ENCODE measurements at places on chromosomes 12 and 14. TPM values are rescaled to one million over a fixed set of nuclear protein-coding genes. Genes with fewer than 3 reads are reported as not detected.

AKAP3 gene
- 0.79 TPM for total RNA-seq

PROX2 gene
- not detected for total RNA-seq

KRT77 gene
- not detected for total RNA-seq

STX2 gene
- total RNA-seq = 34.5 TPM

TSPAN19 gene
- 0.07 TPM for total RNA-seq

DACT1 gene
- 0.40 TPM for total RNA-seq

MGST1 gene
- 32.8 TPM for total RNA-seq

CLEC9A gene
- not detected for total RNA-seq

MANSC1 gene
- 10.8 TPM for total RNA-seq

ZCCHC8 gene
- 17.2 TPM for total RNA-seq

GRCh38 chr12:53703756-53704155 is 23.5 kb downstream of the CALCOCO1 start:
- no peak for DNase-seq

DNA sequence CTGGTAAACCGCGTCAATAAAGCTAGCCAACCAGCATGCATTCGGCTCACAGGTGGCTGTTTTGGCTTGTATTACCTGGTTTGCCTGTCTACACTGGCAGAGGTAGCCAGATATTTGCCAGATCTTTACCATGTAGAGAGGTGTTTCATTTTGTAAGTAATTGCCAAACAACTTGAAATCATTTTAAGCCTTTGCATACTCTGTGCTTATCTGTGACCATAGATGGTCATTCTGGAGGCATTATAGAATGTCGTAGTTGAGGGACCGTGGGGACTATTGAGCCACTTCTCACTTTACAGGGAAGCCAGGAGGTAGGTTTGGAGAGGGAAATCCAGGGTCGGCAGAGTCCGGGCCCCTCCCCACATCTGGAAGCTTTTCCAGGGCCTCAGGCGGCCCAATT is 5.9 kb downstream of the ADGRD1 start:
- DNase-seq = no peak

- DNase-seq = no peak
Measured at GRCh38 chr12:18158774-18159557, 69.0 kb upstream of the RERGL start.

- DNase-seq = no peak
Measured at GRCh38 chr12:107586256-107586970, 99.2 kb upstream of the PWP1 start.

GRCh38 chr14:24701062-24701461 is 67.1 kb upstream of the GZMB start:
- no peak for DNase-seq

DNA sequence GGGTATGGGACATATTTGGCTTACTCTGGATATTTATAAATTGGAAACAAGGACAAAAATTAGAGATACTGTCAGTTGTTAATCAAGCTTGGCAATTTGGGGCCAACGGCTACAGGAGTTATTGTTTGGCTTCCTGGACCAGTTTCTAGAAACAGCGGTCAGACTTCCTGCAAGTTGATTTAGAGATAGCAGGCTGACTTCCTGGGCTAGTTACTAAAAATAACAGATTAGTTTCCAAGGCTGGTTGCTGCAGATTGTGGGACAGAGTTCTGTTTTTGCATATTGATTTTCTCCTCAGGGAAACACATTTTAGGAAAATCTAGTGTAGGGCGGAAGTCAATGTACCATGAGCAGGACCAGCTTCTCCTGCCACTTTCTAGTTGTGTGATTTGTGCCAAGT is 144.0 kb upstream of the TMPO start:
- DNase-seq = no peak

DNA sequence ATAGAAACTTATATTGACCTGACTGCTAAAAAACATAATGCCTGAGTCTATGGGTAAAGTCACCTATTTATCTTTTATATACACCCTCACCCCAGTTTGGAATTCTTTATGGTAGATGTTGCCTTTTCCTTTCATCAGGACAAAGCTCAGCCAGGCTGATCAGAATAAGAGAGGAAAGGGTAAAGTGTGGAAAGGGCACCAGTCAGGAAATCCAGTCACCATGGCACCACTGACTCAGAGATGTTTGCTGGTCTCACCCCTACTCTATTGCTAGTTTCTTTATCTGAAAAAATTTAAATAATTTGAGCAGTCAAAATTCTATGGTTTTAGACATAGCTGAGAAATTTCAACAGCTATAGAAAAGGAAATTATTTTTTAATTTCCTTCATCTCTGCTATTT is 49.2 kb upstream of the SSTR1 start:
- peak; percentile 1 for DNase-seq

GRCh38 chr12:93944201-93944600 is 204.2 kb upstream of the PLXNC1 start:
- no peak for DNase-seq

DNA sequence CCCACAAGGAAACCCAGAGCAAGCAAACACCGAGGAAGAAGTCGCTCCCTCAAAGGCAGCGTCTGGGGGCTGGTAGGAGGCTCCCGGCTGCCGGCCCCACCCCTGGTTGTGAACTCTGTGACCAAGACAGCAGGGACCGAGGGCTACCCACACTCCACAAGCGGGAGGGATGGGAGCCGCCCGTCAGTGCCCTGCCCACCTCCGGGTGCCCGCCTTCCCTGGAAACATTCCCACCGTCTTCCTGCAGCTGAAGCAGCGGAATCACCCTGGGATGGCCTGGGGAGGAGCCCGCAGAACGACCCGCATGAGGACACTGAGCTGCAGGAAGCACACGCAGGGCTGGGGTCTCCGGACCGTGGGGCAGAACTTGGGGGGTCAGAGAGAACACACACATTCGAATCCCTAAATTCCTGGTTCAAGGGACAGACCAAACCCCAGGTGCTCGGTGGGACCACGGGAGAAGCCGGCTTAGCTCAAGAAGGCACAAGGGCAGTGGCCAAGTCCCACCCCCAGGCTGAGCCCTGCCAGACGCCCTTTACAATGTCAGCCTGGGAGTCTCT is 33.5 kb upstream of the C14orf180 start:
- DNase-seq = no peak

DNA sequence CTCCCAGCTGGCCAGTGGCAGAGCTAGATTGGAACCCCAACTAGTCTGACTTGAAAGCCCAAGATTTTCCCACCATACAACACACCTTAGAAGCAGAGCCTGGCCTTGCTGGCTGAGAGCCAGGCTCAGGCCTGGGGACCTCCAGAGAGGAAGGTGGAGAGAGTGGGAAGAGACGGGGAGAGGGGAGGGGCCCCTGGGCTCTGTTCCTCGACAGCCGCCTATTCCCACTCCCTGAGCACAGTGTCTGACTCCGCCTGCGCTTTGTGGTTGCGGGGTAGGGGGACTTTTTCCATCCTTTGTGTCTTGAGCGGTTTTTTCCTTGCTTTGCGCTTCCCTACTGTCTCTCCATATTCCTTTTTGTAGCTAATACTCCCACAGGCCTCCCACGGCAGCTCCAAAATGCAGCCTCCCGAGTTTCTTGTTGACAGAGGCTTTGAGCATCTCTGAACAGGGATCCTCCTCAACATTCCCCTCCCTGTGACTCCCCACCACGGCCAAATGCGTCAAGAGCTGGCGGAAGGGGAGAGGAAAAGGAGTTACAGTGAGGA is 4.0 kb upstream of the KCNH3 start:
- no peak for DNase-seq

DNA sequence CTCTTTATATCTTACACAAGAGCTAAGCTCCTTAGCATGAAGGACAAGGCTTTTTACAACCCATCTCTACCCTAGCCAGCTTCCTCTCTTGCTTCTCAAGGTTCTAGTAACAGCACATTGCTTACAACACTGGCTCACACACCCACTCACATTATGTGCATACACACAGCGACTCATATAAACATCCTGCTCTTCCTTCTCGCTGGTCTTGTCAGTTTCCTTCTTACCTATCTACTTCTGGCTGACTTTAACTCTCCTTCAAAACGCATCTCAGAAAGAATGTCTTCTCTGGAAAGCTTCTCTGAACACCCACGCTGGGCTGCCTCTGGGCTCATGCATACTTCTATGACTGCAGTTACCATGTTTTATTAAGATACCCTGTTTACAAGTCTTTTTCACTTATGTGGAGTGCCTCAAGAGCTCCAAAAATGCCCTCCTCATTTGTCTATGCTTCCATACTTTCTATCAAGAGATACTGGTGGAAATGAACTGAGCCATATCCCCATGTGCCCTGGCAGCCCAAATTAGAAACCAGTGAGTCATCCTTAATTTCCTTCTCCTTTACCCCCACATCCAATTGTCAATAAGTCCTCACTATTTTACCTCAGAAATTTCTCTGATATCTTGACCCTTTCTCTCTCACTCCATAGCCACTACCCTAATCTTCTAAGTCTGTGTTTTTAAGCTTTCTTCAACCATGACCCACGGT is 126.9 kb upstream of the KRAS start:
- DNase-seq = no peak

DNA sequence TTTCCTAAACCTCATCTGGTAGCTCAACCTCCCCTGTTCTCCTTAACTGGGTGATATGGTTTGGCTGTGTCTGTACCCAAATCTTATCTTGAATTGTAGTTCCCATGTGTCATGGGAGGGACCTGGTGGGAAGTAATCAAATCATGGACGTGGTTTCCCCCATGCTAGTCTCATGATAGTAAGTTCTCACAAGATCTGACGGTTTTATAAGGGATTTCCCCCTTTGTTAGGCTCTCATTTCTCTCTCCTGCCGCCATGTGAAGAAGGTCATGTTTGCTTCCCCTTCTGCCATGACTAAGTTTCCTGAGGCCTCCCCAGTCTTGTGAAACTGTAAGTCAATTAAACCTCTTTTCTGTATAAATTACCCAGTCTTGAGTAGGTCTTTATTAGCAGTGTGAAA is 19.5 kb downstream of the COX16 start:
- no peak for DNase-seq

GRCh38 chr12:114625294-114625851 is 58.6 kb downstream of the TBX3 start:
- no peak for DNase-seq

DNA sequence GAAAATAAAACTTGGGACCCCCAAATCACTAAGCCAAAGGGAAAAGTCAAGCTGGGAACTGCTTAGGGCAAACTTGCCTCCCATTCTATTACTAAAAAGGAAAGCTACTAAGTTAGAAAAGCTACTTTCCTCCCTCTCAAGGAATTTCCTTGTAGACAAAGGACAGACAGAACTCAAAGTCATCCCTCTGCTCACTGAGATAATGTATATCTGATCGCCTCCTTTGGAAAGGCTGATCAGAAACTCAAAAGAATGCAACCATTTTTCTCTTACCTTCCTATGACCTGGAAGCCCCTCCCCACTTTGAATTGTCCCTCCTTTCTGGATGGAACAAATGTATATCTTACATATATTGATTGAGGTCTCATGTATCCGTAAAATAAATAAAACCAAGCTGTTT is 190.5 kb upstream of the DCN start:
- no peak for DNase-seq

DNA sequence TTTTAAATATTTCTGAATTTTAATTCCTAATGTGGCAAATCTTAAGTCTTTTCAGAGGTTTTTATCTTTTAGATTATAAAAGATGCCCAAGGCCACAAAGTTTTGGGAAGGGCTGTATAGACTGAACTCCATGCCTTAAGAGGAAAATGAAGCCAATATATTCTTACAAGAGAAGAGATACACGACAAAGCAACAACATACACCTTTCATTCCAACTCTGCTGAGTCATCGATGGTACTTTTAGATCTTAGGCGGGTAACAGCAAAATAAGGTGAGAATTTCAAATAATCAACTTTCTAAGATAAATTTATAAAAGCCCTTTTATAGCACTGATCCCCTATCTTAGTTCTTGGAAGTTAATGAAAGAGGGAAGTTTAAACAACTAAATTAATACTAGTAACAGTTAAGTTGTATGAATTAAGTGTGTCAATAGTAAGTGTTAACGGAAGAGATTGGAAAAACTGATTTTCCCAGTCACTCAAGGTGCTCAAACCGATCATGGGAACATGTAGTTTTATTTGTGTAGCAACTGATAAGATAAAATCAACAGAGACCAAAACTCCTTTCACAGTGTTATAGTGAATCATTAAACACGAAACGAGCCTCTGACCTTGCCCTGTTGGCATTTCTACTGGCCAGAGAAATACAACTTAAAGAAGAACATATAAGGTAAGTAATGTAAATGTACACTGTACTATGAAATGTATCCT is 18.8 kb upstream of the PIK3C2G start:
- DNase-seq = no peak

GRCh38 chr12:31011336-31011735 is 62.3 kb upstream of the DDX11 start:
- DNase-seq = no peak

DNA sequence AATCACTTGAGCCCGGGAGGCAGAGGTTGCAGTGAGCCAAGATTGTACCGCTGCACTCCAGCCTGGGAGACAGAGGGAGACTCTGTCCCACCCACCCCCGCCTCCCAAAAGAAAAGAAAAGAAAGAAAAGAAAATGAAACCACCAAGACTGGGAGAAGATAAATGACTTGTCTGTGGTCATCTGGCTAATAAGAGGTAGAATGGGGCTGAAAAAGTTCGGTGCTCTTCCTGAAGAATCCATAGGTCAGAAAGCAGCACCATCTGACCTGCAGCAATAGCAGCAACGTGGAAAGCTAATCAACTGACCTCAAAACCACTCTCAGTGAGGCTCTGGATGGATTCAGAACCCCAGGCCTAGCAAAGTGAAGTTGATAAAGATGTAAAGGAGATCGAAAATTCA is 25.2 kb downstream of the SSH1 start:
- DNase-seq = no peak
